Activated CD8-positive, alpha-beta memory T cell treated with anti-CD3 and anti-CD28 coated beads for 4 hours (primary cell): ENCODE measurements at places on chromosomes 12 and 14.

GRCh38 chr12:8628731-8629130, 16.1 kb upstream of the AICDA start:
- no peak for DNase-seq

- DNase-seq = no peak
Observed at GRCh38 chr12:3116106-3116844, 39.1 kb downstream of the TSPAN9 start.

DNA sequence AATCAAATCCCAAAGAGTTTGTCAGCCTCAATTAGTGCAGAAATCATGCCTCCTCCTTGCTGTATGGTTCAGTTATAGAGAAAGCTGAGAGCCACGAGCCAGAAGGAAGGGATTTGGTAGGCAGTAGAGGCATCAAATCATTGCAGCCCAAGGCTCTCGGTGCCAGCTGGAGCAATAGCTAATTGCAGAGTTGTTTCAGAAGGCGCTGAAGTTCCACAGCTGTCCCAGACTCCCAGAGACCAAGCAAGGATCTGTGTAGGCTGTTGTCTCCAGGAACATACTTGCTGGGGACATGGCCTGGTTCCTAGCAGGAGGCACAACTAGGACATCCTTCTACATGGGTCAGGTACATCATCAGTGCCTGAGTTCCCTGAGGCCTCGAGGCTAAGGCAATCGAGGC, 80.4 kb upstream of the WSCD2 start:
- DNase-seq = no peak

GRCh38 chr14:34538871-34539406, 562 bp downstream of the EAPP start:
- DNase-seq = no peak

DNA sequence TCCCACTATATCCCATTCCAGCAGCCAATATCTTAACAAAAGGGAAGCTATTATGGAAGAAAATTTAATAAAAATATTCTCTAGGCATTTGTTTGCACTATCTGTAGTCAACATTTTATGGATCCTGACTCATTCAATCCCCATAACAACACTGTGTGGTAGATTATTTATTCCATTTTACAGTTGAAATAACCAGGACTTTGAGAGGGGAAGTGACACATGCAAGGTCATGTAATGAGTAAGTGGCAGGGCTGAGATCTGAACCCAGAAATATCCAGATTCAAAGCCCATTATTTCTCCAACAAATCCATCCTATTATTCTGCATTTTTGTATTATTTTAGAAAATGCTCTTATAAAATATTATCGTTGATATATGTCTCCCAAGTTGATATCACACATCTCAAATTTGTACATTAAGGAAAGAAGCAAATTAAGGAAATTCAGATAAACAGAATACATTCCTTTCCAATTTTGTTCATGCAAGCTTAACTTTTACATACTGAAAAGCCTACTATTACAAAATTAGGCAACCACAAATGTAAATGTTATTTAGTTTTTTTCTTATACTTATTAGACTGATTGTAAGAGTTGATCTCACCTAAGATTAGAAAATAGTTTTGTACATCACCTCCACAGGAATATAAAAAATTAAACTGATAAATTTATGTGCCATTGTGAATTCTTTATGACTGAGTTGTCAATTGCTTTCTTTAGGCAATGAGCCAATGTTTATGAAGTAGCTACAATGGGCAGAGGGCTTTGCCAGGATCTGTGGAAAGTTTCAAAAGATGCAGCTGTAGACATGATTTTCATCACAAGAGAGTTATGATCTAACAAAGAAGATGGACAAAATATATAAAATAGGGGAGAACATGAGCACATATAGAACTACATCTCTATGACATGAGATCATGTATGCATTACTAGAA, 55.1 kb upstream of the E2F7 start:
- no peak for DNase-seq

GRCh38 chr14:90458536-90458935, 61.7 kb downstream of the CALM1 start:
- no peak for DNase-seq

DNA sequence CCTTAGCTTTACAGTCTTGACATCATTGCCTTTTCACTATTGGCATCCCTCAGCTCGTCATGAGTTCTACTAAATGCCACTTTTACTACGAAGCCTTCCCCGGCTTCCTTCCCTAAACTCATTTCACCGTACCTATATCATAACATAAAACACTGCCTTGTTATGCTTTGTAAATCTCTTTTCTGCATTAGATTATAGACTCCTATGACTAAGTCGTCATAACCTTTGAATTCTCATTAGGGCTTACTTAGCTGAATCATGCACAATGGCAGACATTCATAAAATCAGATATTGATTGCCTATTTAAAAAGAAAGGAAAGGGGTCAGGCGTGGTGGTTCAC, 21.0 kb downstream of the BTG1 start:
- no peak for DNase-seq

GRCh38 chr14:91253795-91254323, 9.4 kb upstream of the GPR68 start:
- no peak for DNase-seq

GRCh38 chr12:110726028-110726427, 16.7 kb downstream of the PPP1CC start:
- DNase-seq = no peak

DNA sequence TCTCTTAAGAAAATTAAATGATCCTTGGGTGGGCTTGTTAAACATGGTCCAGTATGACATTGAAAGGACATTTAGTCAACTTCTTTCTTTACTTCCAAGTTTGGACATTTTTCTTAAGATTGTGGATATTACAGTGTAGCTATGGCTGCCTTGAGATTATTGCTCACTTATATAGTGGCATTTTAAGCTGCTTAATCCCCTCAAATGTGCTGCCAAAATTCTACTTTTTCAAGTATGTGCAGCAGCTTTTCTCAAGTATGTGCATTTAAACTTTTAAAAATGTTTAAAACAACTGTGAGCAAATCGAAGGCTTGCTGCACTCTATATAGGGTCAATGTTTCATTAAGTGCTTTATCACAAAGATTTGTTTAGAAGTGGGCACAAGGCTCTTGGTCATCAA, 7.4 kb downstream of the TXNRD1 start:
- DNase-seq = no peak

DNA sequence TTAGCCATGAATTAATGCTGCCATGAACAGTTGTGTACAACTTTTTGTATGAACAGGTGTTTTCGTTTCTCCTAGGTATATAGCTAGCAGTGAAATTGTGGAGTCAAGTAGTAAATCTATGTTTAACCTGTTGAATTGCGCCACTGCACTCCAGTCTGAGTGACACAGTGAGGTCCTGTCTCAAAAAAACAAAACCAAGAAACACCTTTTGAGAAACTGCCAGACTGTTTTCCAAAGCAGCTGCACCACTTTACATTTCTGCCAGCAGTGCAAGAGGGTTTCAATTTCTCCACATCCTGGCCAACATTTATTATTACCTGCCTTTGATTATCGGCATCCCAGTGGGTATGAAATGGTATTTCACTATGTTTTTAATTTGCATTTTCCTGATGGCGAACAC, 3.3 kb upstream of the PLEKHG3 start:
- no peak for DNase-seq

DNA sequence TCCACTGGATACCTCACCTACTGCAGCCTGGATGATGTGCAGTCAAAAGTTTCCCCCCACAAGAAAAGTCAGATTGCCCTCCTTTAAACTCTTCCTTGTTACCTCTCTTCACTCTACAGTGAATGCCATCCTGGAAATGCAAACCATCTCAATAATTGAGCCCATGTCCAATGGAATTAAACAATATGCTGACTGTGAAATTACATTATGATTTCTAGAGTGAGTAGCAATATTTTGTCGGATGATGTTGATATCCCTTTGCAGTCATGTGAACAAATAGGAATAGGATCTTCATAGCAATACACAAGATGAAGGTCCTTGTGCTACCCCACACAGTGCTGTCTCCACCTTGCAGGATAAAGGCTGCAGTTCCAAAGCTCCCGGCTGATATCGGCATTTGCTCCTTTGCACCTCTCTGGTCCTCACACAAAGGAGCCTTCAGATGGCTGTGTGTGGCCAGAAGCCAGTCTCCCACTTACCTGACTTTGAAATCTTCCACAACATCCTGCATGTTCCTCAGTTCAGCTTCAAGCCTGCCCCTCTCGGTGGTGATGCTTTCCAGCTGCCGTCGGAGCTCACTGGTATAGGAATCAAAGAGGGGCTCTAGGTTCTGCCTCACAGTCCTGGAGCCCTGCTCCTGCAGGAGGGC, 1.5 kb downstream of the KRT75 start:
- DNase-seq = no peak

DNA sequence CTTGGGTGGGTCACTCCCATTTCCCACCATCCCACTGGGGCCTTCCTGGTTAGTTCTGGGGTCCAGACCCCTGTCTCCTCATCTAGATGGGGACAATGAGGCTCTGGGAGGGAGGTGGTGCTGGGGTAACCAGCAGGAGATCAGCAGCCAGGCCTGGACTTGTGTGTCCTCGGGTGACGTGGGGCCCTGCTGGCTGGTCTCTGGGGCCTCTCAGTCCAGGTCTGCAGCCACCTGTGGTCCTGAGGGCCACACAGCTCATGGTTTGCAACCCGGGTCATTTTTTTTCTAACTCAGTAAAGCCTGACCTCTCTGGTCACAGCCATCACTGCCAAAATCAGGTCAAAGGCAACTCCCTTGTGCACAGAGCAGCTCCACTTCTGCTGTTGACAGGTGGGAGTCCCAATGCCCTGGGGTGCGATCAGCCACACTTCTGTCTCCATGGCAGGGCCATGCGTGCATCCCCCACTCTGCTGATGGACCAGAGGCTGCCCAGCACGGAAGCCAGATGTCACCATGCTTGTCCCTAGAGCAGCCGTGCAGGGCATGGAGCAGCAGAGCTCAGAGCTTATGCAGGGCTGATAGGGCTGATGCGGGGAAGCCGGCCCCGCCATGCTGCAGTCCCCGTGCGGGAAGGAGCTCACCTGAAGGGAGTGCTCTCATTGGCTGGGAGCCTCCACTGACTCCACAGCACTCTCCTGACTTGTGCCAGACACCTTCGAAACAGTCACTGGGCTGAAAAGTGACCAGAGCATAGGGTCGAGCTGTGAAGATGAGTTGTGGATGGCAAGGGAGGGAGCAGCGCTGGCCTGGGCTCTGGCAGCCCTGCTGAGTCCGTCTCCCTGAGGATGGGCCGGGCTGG, 250.9 kb downstream of the ADGRD1 start:
- no peak for DNase-seq

GRCh38 chr12:54351341-54351740, 12.9 kb downstream of the GPR84 start:
- no peak for DNase-seq

DNA sequence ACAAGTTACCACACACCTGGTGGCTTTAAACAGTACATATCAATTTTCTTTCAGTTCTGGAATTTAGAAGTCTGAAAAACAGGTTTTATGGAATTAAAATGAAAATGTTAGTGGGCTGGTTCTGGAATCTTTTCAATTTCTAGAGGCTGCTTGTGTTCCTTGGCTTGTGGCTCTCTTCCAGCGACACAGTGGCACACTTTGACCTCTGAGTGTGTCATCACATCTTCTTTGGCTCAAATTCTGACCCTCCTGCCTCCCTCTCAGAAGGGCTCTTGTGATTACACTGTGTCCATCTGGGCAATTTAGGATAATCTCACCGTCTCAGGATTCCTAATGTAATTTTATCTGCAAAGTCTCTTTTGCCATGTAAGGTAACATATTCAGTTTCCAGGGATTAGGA, 170.0 kb downstream of the PLCZ1 start:
- DNase-seq = no peak

GRCh38 chr14:93788293-93788542, at the start of gene PRIMA1:
PRIMA1 (minus strand) TSS chr14:93788485; CDS start chr14:93787718, 767 bp downstream.
- no peak for DNase-seq

DNA sequence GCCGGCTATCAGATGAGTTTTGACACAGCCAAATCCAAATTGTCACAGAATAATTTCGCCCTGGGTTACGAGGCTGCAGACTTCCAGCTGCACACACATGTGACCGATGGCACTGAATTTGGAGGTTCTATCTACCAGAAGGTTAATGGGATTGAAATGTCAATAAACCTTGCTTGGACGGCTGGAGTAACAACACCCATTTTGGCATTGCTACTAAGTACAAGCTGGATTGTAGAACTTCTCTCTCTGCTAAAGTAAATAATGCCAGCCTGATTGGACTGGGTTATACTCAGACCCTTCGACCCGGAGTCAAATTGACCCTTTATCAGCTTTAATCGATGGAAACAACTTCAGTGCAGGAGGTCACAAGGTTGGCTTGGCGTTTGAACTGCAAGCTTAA, 100.2 kb upstream of the EVL start:
- DNase-seq = no peak

GRCh38 chr12:32344047-32344446, 55.3 kb upstream of the FGD4 start:
- DNase-seq = no peak

GRCh38 chr12:104416585-104416984, 40.2 kb upstream of the CHST11 start:
- no peak for DNase-seq

- DNase-seq = no peak
Observed at GRCh38 chr14:36207500-36207899, 31.0 kb upstream of the PTCSC3 start.

GRCh38 chr14:74109369-74109768, 24.6 kb downstream of the LIN52 start:
- no peak for DNase-seq

DNA sequence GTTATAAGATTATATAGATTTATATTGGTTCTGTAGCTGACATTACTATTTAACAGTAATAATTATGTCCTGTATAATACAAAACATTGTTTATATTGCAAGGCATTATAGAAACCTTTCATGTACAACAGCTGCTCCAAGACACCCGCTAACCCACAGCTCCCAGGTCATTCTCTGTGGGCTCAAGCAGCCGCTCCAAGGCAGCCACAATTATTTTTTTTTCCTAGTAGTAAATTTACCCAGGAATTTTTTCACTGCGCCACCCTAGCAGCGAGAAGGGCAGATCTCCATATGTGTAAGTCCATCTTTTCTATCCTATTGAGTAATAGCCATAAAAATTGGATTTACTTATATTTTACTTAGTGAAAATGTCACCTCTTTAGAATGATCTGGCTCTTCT, 36.3 kb downstream of the KNTC1 start:
- no peak for DNase-seq

DNA sequence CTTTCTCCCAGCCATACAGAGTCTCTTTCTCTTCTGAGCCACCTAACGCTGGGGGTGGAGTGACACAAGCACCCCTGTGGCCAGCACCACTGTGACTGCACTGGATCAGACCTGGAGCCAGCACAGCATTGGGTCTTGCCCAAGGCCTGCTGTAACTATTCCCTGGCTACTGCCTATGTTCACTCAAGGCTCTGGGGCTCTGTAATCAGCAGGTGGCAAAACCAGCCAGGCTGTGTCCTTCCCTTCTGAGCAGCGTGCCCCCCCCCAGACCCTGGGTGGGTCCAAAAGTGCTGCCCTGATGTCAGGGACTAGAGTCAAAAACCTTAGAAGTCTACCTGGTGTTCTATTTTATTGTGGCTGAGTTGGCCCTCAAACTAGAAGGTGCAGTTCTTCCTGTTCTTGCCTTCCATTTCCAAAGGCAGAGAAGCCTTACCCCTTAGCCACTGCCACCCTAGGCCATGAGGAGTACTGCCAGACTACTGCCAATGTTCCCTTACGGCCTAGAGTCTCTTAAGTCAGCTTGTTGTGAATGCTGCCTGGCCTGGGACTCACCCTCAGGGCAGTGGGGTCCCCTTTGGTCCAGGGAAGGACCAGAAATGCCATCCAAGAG, 49.9 kb downstream of the PELI2 start:
- DNase-seq = no peak

- DNase-seq = no peak
Observed at GRCh38 chr12:92735131-92735721, 32.4 kb downstream of the PLEKHG7 start.

GRCh38 chr12:1692895-1693610, 2.2 kb downstream of the ADIPOR2 start:
- DNase-seq = no peak
